ENCODE measurements at places on chromosomes 2 and 18.
A peak's percentile ranks its signal among the peaks of the same experiment; 100 is the strongest.

DNA sequence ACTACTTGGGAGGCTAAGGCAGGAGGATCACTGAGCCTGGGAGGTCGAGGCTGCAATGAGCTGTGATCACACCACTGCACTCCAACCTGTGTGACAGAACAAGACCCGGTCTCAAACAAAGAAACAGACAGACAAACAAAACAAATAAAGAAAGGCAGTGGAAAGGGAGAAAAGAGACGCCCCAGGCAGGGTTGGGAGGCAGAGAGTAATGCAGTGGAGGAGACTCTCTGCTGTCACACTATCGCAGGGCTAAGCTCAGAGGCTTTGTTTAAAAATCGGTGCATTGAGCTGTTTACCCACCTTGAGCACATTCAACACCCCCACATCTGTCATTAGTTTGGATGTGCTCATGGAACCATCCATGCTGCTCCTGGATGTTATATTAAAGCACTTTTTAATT lies 84.2 kb upstream of the RMP24 start:
- no peak for DNase-seq

DNA sequence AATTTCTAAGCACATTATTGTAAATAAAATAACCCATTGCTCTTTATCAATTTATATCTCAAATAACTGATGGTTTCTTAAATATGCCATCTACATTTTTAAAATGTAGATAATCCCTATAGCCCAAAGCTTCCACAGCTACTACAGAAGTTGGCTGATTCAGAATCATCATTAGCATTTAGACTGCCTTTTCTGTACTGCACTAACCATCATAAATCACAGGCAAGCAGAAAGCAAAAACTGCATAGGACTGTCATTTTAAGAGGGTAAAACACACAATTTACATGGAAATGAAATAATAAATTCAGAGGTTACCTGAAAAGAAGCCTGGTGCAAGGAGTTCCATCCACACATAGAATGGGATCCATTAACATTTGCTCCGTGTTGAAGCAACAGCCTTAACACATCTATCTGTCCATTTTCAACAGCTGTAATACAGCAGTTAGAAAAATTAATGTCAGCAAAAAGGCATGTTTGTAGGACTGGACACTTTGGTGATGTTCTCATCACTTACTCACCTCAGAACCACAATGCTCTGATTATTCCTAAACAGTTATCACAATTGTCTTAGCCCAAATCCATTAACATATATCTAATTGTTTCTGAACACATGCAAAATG lies 38.4 kb upstream of the CHAC2 start:
- no peak for DNase-seq

- DNase-seq = no peak
Measured at GRCh38 chr2:156005999-156006712, 326.4 kb downstream of the NR4A2 start.

- DNase-seq = no peak
Measured at GRCh38 chr2:40512256-40512655, 60.4 kb upstream of the SLC8A1 start.

DNA sequence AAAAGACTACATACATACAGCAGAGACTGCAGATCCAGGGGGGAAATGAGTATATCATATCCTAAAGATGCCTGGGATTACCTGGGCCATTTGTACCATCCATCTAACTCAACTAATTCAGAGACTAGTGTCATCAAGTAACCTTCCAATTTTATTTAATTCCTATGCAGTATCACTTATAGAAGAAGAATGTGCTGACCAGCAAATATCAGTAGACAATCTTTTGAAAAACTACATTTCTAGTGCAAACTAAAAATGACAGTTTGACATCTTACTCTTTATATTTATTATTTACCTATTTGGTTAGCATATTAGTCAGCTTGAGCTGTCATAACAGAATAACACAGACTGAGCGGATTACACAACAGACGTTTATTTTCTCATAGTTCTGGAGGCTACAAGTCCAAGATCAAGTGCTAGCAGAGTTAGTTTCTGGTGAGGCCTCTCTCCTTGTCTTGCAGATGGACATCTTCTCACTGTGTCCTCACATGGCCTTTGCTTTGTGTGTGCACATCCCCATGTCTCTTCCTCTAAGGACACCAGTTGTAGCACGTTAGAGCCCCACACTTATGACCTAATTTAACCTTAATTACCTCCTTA lies 47.0 kb downstream of the NCKAP5 start:
- no peak for DNase-seq

DNA sequence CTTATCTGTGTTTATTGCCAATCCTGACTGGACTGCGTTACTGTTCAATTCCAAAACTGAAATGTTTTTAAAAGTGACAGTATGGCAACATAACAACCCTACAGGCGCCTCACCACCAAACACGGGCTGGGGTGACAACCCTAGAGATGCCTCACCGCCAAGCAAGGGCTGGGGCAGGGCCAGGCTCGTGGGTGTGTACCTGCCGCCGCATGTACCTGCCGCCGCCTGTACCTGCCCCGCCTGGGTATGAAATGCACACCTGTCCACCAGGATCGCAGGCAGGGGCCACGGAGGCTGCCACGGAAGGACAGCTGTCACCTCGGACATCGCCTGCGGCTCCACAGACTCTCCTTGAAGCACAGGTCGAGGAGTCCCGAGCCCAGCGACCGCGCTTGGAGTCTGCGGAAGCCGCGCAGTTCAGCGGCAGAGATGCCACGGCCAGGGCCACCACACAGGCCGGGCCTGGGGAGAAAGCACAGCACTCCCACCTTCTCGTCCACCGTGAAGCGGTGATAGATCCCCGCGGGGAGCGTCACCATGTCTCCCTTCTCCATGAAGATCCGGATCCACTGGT lies 18.9 kb downstream of the ADI1 start:
- DNase-seq = no peak

- no peak for DNase-seq
Measured at GRCh38 chr2:212618636-212619035, 80.0 kb upstream of the ERBB4 start.

GRCh38 chr2:96637385-96638143 lies 548 bp downstream of the KANSL3 start:
- DNase-seq = peak; percentile 65

DNA sequence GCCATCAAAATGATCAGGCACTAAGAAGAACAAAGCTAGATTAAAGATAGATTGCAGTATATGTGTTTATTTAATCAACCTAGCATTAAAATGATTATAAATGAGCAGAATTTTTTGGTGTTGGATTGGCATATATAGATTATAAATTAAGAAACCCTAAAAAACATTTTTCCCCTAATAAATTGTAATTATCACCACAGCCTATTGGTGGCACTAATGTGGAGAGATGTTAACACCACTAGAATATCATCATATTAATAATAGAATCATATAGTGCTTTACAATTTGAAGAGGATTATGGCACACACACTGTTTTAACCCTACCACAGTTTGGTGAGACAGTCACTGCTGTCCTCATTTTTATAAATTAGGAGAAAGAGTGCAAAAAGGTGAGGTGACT lies 112.4 kb upstream of the RND3 start:
- DNase-seq = no peak

- no peak for DNase-seq
Measured at GRCh38 chr2:183207110-183207509, 82.9 kb downstream of the NUP35 start.

GRCh38 chr2:196276421-196276820 lies 105.0 kb upstream of the STK17B start:
- no peak for DNase-seq

- no peak for DNase-seq
Measured at GRCh38 chr2:183348492-183348891, 224.2 kb downstream of the NUP35 start.

DNA sequence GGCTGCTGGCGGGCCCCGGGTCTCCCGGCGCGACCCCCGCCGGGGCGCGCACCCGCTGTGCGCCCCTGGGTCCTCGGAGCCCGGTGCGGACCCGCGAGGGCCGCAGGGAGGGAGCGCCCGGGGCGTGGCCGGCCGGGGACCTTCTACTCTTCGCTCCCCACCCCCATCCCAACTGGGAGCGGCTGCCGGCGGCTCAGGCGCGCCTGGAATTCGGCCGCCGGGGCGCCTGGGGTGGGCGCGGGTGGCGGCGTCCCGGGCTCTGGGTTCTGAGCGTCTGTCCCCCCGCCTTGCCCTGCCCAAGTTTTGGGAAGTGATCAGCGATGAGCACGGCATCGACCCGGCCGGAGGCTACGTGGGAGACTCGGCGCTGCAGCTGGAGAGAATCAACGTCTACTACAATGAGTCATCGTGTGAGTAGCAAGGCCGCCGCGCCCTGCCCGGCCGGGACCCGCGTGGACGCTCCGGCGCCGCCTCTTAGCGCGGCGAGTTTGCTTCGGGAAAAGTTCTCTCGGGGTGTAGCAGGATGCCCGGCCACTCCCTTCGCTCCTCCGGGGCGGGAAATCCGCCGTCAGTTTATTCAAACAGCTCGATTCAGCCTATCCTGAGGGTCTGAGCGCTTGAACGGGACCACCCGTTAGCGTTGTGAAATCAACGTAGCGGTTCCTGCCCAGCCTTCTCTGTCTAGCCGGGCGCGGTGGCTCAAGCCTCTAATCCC lies 502 bp downstream of the TUBB6 start:
- peak; percentile 64 for DNase-seq

GRCh38 chr2:216787851-216788540 lies 71.9 kb downstream of the TNP1 start:
- no peak for DNase-seq

- peak; percentile 35 for DNase-seq
Measured at GRCh38 chr2:20106746-20107145, 55.3 kb upstream of the LAPTM4A start.

DNA sequence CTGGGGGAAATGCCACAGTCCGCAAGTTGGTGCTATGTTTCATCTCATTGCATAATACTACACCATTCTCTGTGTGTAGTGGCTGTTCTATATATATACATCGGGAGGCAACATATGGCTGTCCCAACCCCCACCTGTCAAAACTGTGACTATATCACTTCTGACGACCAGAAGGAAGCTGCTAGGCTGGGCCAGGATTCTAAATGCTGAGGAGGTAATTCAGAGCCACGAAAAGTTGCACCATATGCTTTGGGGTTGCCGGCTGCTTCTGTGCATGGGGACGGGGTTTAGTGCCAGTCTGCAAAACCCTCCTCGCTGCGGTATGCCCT lies 117.3 kb downstream of the MSH2 start:
- DNase-seq = no peak

GRCh38 chr2:170830166-170830565 lies 13.5 kb downstream of the GAD1 start:
- no peak for DNase-seq

DNA sequence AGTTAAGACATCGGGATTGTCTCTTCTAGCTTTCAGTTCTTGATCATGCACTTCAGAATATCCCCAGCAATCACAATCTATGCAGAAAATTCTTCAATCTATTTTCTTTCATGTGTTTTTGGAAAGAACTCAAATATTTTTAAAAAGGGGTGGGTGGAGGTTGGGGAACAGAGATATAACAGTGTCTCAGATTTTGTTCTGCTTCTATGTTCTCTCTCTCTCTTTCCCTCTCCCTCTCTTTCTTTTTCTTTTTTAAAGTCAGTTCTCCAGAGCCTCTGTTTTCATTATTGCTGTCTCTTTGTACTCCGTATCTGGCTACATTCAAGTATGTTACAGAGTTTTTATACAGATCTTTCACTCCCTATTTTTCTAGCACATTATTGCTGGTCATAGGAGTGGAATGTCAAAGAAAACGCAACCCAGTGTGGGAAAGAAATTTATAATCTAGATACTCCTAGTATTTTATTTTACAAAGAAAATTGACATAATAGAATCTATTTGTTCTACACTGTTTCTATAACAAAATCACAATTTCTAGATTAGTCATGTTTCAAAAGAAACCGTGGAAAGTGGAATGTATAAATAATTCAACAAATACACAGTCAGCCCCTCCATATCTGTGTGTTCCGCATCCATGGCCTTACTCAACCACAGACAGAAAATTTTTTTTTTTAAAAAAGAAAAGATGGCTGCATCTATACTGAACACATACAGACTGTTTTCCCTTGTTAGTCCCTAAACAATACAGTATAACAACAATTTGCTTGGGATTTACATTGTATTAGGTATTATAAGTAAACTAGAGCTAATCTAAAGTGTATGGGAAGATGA lies 11.2 kb upstream of the NEMP2 start:
- no peak for DNase-seq

DNA sequence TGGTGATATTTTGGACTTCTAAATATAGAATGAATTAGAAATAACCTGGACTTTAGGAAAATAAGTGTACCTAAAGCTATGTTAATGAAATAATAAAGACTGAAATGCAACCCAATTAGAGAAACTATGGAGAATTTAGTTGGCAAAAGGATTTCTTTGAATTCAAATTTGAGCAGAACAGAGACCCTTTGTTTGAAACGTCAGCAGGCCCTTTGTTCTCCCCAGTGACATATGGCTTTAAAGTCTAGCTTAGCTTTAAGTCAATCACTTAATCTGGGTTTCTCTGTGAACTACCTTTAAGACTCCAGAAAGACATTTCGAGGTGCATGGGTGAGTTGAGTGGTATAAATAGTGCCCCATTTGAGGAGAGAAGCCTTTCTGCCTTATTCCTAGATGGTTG lies 130.5 kb upstream of the CREB1 start:
- DNase-seq = no peak

DNA sequence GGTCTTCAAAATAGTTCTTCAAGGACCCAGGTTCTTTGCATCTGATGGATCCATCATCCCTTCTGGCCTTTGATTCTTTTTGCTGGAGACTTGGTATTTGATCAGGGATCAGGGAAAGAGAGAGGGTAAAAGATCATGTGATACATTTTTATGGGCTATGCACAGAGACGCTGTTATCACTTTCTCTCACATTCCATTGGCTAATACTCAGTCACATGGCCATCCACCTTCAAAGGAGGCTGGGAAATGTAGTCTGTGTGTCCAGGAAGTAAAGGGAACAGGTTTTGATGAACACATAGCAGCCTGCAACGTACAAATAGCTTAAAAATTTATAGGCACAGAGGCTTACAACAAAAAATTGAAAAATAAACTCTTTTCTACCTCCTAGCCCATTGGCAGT lies 629.6 kb upstream of the FANCL start:
- no peak for DNase-seq

DNA sequence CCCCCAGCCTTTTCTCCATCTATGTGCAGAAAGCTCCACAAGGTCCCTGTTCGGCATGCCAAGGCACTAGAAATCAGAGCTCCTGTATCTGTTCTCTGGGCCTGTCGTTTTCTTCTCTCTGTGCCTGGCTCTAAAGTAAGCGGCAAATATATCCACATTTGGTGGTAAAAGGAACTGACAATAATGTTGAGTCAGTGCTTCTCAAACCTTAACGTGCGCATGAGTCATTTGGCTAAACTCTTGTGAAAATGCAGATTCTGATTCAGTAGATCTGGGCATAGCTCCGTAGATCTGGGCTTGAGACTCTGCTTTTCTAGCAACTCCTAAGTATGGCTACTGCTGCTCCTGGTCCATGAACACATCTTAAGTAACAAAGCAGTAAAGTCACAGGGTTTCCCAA lies 16.5 kb upstream of the ACSL3 start:
- no peak for DNase-seq

DNA sequence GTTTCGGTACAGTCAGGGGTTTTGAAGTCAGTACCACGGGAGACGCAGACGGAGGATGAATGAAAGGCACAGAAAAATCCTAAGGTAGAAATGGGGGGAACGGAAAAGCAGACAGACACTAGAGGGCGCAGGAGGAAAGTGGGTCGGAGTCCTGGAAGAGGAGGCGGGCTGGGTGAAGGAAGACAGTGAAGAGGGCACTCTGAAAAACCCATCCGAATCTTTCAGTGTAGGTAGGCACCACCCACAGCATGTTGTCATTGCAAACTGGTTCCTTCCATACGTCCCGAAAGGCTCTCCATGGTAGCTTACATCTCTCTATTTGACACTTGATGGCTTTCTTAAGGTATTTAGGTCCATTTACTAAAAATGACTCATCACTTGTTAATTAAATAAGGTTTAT lies 18.5 kb upstream of the ZNF236 start:
- DNase-seq = no peak
